Brain (organoid and tissue), 16 donors: ENCODE measurements at places on chromosomes 5 and 9.

DNA sequence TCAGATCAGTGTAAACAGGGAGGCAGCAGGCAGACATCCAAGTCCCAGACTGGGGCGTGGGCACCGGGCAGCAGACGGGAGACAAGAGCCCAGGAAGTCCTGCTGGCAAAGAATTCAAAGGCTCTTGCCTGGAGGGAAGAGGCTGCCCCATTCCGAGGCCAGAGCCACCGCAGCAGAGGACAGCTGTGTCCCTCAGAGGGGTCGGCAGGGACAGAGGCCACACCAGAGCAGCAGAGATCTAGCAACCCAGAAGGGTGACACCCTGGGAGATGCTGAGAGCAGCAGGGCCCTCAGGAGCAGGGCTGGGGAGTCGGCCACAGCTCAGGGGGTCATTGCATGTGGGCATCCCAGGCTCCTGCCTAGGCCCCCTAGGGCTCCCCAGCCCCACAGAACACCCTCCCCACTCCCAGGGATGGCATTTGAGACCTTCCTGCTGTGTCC is 29.1 kb downstream of the ADAMTS2 start:
- no peak for DNase-seq

DNA sequence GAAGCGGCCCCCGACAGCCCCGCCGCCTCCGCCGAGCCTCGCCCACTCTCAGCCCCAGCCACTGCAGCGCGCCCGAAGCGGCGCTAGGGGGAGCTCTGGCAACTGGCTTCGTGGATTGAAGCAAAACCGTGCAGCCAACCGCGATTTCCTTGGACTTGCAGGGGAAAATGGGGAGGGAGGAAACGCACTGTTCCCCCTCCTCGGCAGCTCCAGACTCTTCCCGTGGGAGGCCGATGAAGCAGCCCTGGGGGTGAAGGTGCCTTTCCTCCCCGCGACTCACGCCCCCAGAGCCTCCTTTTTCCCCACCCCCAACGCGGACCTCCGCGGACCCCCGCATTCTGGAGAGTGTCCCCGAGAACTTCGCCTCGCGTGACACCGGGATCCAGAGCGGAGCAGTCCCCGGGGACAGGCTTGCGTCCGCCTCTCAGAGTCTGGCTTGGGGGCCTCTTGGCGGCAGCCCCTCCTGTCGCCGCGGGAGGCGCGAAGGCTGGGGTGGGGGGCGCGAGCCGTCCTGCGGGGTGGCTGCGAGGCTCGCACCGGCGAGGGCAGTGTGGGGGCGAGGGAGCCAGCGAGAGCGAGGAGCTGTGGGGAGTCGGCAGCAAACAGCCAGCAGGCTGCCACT is 3.8 kb downstream of the IER5L start:
- DNase-seq, result peak; percentile 96

DNA sequence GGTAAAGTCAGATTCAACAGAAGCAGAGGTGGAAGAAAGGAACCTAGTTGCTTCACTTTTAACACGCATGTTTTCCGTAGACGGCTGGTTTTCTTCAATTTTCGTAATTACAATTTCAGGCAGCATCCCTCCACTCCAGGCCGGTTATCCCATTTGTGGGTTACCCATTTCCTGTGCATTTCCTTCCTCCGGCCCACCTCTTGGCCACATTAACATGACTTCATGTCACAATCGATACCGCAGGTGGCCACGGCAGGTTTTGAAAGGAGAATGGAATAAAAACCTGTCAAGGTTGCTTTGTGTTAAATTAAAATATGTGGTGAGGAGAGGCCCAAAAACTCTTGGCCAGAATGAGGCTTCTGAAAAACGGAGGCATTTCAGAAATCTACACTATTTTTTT is 130.2 kb downstream of the PCSK5 start:
- no peak for DNase-seq

DNA sequence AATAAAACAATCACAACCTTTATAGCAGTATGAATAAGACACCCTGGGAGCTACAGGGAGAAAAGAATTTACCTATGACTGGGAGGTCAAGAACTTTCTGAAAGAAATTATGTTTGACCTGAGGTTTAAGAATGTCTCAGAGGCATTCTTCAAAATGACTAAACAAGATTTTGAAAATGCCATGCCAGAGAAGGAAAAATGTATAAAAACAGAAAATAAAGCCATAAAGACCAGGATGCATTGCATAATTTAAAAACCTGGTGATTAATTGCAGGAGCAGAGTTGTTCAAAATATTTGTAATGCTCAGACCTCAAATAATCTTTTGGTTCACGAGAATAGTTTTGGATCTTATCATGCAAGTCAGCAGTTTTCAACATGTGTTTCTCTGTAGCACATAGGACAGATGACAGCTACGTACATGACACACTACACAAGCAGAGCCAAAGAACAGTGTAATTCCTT is 954.7 kb upstream of the ARRDC3 start:
- DNase-seq, result no peak

DNA sequence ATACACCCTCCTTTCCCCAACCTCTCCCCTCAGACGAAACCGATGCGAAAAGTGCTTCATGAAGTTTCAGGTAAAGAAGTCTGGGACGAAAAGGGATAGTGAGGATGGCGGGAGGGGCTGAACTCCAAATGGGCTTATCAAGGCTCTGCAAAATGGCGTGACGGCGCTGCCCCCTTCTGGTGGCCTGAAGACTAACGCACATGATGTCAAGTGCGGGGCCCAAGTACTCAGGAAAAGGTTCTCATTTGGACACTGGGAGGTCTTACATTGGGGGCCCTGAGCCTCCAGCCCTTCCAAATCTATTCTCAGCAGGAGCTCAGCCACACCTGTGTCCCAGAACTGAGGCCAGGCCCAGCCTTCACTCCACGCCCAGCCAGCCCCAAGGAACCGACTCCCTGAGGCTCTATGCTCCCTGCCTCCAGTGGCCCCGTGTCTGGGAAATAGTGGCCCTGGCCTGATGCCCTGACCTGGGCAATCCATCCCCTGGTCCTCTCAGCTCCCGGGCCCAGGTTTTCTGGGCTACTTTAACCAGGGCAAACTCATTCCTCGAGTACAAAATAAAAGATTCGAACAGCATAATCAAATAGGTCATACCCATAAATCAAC is 119.9 kb downstream of the KCNIP1 start:
- DNase-seq, result peak; percentile 59

GRCh38 chr5:151199581-151200185 is 24.2 kb downstream of the CCDC69 start:
- no peak for DNase-seq

DNA sequence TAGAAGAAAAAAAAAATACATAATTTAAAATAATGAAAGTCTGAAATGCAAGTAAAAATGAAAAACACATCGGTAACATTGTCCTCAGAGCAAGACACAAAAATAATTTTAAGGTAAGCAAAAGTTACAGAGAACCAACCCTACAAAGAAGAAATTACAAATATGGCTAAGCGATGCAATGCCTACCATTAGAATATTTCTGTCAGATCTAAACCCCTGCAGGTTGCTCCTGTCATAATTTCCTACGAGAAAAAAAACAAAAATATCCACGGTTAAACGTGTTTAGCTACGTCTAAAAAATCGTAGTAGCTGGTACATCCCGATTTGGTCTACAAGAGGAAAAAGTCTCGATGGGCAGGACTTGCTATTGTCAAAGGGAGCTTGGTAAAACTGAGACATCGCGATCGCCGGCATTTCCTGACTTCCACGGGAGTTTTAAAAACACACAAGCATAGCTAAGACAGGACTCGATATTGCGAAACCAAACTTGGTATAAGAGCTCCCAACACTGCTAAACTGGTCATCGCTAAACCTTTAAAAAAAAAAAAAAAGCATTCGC is 1.1 kb upstream of the ANXA2R start:
- DNase-seq, result no peak

GRCh38 chr9:72424131-72424530 is 59.1 kb upstream of the ZFAND5 start:
- no peak for DNase-seq

DNA sequence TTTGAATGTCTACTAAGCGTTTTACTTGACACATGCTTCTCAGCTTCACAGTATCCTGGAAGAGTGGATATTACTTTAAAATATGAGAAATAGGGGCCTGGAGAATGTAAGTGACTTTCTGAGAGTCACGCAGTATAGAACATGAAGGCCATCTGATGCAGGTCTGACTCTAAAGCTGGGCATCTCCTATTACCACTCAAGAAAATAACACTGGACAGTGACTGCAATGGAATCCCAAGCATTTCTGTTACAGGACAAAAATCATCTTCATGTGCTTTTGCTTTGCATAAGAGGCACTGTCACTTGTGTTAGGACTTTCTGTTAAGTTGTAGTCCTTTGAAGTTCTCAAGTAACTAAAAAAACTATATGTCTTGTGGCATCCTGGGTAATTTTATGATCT is 335.5 kb downstream of the FBXL7 start:
- DNase-seq, result no peak

GRCh38 chr5:90554358-90555006 is 4.1 kb upstream of the ADGRV1 start:
- DNase-seq, result no peak

GRCh38 chr9:102428305-102428704 is 566.8 kb upstream of the CYLC2 start:
- DNase-seq, result no peak

DNA sequence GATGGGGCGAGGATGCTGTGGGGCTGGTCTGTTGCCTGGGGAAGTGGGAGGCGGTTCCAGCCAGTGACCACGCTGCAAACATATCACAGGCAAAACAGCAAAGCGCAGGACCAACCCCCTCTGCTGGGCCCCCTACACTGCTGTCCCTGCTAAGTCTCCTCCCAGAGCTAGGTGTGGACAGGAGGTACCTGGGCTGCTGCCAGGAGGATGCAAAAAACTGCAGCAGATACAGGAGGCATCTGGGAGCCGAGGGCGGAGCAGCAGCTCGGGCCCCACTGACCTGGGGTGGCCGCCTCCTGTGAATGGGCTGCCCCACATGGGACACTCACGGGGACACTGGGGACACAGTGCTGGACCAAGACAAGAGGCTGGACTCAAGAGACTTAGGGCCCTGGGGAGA is 48.0 kb upstream of the PHYKPL start:
- DNase-seq, result no peak

DNA sequence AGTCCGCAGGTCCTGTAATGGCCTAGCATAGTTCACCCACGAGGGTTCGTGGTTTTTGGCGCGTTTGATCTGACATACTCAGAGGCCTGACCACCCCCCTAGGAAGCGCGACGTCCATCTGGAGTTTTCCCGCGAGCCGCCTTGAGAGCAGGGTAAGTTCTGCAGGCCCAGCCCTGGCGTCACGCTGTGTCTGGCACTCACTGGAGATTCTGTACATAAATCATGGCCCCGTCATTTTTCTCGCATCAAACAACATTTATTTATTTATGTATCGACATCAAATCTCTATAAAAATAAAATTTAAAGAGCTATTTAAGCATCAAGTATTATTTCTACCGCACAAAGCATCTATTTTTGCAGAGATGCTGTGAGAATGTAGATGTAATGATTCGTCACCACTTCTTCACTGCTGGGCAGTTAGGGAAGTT is 437 bp upstream of the TRIM41 start:
- no peak for DNase-seq

DNA sequence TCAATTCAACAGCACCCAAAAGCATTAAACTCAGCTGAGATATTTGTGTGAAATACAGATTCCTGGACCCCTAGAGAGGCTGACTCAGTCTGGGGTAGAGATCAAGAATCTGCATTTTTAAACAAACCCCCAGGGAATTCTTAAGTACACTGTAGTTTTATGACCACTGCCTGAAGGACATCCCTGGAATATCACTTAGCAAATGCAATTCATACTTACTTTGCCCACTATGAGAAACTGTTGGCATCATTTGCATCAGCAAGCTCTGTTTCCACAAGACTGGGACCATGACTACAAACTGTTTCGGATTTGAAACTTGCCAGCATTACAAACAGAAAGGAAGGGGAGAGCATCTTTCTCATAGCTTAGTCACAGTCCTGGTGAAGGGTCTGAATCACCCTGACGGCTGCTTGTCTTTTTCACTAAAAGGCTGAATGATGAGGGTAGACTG is 63.7 kb downstream of the MLLT3 start:
- DNase-seq, result peak; percentile 75

DNA sequence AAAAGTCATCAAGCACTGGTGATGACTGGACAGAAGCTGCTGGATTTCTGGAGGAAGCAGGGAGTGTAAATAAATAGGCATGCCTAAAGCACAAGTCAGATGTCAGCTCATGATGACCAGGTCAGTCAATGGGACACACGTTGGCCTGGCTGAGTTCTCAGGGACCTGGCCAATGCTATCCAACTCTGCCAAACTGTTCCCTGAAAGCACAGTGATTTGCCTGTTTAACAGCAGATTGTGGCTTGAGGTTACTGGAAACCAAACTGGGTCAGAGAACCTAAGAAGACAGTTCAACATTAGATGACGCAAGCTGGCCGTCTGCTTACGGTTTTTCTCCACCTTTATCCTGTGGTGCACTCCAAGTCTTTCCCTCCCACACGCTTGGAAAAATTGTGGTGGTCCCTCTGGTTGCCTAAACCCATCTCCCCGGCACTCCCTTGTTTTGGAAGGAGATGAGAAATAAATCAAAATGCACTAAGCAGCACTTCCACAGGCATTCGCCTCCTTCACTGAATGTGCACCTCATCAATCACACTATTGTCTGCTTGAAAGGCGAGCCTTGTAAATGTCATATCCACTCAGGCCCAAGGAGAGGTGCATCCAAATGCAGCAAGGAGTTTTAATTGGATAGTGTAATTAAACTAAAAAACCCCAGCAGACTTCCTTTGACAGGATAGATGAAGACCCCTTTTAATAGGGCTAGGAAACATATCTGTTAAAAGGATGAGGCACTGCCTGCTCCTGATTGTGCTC is 199.4 kb downstream of the GAPVD1 start:
- no peak for DNase-seq

- DNase-seq, result no peak
These were observed 18.3 kb downstream of the TNIP1 start for GRCh38 chr5:151062405-151063141.

GRCh38 chr5:71483355-71483754 is 27.9 kb downstream of the BDP1 start:
- DNase-seq, result no peak

DNA sequence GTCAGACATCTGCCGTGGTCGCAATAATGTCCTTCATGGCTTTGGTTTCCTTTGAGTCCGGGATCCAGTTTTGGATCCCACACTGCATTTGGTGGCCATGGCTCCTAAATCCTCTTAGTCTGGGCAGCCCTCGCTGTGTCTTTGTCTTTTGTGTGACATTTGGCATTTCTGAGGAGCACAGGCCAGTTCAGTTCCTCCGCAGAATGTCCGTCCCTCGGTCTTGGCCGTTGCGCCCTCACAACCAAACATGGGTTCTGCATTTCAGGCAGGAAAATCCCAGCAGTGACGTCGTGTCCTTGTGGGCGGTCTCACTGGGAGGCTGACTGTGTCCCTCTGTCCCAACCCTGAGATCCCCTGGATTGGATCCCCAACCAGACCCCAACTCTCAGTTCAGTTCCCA is 172.9 kb upstream of the PPP1R26 start:
- no peak for DNase-seq

- no peak for DNase-seq
These were observed 9.6 kb downstream of the DCP2 start for GRCh38 chr5:112986224-112986623.

- DNase-seq, result no peak
These were observed 962 bp upstream of the TXN start for GRCh38 chr9:110257097-110257841.
